ENCODE measurements at places on chromosomes 5 and 9. TPM values are rescaled to one million over a fixed set of nuclear protein-coding genes. Genes with fewer than 3 reads are reported as not detected.

ASPN gene
- 118 TPM for total RNA-seq

DNA sequence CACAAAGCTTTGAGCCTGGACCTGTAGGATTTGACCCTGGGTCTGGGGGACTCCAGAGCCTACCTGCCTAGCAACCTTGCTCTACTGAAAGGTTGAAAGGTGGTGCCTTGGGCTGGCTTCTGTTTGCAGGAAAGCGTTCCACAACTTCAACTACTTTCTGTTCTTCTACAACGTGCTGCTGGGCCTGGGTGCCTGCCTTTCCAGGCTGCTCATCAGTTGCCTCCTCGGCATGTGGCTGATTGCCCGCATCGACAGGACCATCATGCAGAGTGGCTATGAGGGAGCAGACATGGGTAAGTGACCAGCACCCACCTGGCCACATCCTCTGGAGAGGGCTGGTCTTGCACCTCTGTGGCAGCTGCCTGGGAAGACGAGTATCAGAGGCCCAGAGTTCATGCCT, 13.6 kb upstream of the CCDC180 start:
- no peak for DNase-seq

DNA sequence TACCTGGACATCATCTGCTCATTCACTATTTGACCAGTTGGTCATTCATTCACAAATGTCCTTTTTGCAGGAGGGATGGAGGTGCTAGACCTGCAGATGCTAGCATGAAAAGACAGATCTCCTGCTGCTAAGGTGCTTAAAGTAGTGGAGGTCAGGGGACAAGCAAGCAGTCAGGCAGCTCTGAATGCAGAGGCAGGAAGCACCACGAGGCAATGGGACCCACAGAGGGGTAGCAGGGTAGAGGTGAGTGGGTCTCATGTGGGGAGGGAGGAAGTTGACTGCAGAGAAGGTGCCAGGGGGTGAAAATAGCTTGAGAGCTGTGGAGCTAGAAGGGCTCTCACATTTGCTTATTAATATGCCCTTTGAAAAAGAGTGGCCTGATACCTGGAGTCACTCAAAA, 25.2 kb downstream of the FXN start:
- no peak for DNase-seq

DNA sequence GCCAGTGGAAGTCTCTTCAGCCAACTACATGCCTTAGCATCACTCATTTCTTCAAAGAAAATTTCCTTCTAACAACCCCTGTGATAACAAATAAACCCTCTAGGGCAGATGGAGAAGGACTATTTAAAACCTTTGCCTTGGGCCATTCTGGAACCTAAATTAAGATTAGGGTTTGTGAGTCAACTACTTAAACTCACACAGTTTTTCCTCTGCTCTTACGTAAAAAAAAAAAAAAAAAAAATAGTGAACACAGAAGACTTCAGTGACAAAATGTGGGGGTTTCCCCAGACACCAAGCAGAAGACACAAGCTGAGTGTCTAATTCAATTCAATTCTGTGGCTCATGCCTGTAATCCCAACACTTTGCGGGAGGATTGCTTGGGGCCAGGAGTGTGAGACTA, 65.8 kb upstream of the ERCC6L2 start:
- DNase-seq: no peak

FBXW5 gene
- 52.0 TPM for total RNA-seq
